ENCODE measurements at places on chromosomes 3 and 15.
A peak's percentile ranks its signal among the peaks of the same experiment; 100 is the strongest.

DNA sequence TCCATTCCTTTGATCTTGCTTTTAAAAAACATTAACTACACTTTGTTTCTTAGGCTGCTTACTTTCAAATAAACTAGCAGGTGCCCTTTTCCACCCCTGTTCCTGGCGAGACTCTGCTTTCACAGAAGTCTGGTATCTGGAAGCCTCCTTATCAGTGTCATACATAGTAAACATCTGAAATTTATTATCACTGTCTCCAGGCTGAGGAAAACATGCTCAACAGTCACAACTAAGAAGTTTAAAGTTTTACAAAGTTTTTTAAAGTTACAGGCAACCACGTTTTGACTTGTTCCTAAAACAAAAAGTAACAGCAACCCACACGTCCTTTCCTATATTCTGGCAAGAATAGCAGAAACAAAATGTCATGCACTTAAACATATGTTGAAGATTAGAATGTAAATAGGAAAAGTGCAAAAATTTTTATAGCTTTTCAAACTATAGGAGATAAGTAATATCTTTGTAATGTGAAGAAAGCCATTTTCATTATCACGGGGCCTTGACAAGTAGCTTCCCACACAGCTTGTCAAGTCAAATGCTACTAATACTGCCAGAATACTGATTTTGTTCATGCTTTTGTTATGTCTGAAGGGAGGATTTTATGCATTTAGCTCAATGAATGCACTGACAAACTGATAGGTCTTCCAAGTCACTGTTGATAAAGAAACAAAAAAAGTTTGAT lies 275.2 kb upstream of the KCNMB2 start:
- no peak for DNase-seq

GRCh38 chr3:58082047-58082446 lies 73.8 kb downstream of the FLNB start:
- DNase-seq = no peak

- DNase-seq = no peak
Observed at GRCh38 chr3:57977818-57978235, 30.4 kb upstream of the FLNB start.

- DNase-seq = no peak
Observed at GRCh38 chr3:127682561-127682960, 9.8 kb downstream of the ABTB1 start.

DNA sequence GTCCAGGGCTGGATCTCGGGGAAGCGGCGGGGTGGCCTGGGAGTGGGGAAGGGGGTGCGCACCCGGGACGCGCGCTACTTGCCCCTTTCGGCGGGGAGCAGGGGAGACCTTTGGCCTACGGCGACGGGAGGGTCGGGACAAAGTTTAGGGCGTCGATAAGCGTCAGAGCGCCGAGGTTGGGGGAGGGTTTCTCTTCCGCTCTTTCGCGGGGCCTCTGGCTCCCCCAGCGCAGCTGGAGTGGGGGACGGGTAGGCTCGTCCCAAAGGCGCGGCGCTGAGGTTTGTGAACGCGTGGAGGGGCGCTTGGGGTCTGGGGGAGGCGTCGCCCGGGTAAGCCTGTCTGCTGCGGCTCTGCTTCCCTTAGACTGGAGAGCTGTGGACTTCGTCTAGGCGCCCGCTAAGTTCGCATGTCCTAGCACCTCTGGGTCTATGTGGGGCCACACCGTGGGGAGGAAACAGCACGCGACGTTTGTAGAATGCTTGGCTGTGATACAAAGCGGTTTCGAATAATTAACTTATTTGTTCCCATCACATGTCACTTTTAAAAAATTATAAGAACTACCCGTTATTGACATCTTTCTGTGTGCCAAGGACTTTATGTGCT lies 527 bp downstream of the B2M start:
- DNase-seq = peak; percentile 50

All from activated T-cell treated with anti-CD3 and anti-CD28 coated beads for 1 hour (primary cell).